ENCODE measurements at places on chromosomes 6 and 20. TPM values are rescaled to one million over a fixed set of nuclear protein-coding genes. Genes with fewer than 3 reads are reported as not detected.

- H3K4me3 ChIP-seq = no peak overlapping the region
- H3K36me3 ChIP-seq = no peaks in the 10 kb centered on the region
- H3K27me3 ChIP-seq = no peaks in the 10 kb centered on the region
- no peak for DNase-seq
- peaks cover 32% of the 10 kb centered on the region for H3K4me1 ChIP-seq
Measured at GRCh38 chr6:16849988-16850680, 88.9 kb upstream of the ATXN1 start.

GRCh38 chr6:6177754-6178153 is 142.7 kb downstream of the F13A1 start:
- no peaks in the 10 kb centered on the region for H3K36me3 ChIP-seq
- DNase-seq = no peak
- H3K27ac ChIP-seq = no peak overlapping the region
- no peak overlapping the region for H3K4me3 ChIP-seq
- no peaks in the 10 kb centered on the region for H3K27me3 ChIP-seq
- H3K4me1 ChIP-seq = no peaks in the 10 kb centered on the region

DNA sequence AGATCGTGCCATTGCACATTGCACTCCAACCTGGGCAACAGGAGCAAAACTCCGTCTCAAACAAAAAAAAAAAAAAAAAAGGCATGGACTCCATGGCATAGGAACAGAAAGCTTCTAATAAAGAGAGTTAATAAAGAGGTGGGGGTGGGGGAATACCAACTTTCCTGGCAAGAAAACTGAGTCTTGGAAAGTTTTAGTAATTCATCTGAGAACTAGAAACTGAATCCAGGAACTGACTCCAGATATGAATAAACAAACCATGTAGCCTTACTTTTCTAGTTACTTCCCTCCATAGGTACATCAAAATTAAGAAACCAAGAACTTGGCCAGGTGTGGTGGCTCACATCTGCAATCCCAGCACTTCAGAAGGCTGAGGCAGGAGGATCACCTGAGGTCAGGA is 38.5 kb downstream of the PTPRT start:
- no peaks in the 10 kb centered on the region for H3K4me1 ChIP-seq
- H3K4me3 ChIP-seq = no peak overlapping the region
- no peaks in the 10 kb centered on the region for H3K36me3 ChIP-seq
- no peaks in the 10 kb centered on the region for H3K27me3 ChIP-seq

DNA sequence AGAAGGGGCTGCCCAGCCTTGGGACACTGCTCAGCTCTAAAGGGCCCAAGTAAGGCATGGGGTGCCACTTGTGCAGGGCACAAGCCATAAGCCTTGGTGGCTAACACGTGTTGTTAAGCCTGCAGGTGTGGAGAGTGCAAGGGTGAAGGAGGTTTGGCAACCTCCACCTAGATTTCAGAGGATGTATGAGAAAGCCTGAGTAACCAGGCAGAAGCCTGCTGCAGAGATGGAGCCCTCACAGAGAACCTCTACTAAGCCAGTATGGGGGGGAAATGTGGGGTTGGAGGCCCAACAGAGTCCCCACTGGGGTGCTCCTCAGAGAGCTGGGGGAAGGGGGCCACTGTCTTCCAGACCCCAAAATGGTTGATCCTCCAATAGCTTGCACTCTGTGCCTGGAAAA is 32.6 kb downstream of the SERINC1 start:
- no peak for DNase-seq
- H3K27me3 ChIP-seq = no peaks in the 10 kb centered on the region
- H3K4me3 ChIP-seq = no peak overlapping the region

- no peak overlapping the region for H3K4me3 ChIP-seq
- H3K4me1 ChIP-seq = no peaks in the 10 kb centered on the region
- no peaks in the 10 kb centered on the region for H3K27me3 ChIP-seq
- no peak for DNase-seq
- no peaks in the 10 kb centered on the region for H3K36me3 ChIP-seq
Measured at GRCh38 chr20:6802227-6802626, 34.7 kb downstream of the BMP2 start.

Gene FOXQ1
- polyA plus RNA-seq = 0.10 TPM

GRCh38 chr6:141437011-141437410 is 695.7 kb upstream of the GJE1 start:
- no peak for DNase-seq
- no peaks in the 10 kb centered on the region for H3K4me1 ChIP-seq
- H3K36me3 ChIP-seq = no peaks in the 10 kb centered on the region
- no peaks in the 10 kb centered on the region for H3K27me3 ChIP-seq

DNA sequence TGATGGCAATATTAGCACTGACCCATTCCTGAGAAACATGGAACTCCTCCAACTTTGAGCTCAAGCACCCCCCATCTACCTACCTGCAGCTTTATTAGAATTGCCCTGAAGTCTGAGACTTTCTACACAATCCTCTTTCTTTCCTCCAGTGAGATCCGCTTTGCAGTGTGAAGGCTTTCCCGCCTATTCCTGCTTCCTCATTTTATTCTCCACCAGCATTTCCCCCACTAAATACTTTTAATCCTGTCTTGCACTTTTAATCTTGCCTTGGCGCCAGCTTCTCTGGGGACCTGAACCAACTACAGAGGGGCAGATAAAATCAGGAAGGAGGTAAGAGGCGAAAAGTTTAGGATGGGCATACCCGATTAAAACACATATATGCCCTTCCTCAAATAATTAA is 178.1 kb upstream of the PRDM1 start:
- no peaks in the 10 kb centered on the region for H3K4me1 ChIP-seq
- no peaks in the 10 kb centered on the region for H3K36me3 ChIP-seq
- no peak for DNase-seq
- no peaks in the 10 kb centered on the region for H3K27me3 ChIP-seq

DNA sequence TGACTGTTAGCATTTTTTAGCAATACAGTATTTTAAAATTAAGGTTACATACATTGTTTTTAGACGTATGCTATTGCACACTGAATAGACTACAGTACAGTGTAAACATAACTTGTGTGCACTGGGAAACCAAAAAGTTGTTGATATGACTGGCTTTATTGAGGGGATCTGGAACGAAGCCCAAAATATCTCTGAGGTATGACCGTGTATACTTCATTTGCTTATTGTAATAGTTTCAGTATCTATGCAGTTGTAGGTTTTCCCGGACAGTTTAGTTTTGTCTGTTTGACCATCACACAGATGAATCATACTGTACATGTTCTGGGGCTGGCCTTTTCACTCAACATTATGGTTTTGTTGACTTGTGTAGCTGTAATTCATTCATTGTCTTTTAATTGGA is 6.9 kb upstream of the ZBTB12 start:
- no peaks in the 10 kb centered on the region for H3K36me3 ChIP-seq
- no peaks in the 10 kb centered on the region for H3K27me3 ChIP-seq
- no peak overlapping the region for H3K4me3 ChIP-seq
- no peak for DNase-seq
- no peaks in the 10 kb centered on the region for H3K4me1 ChIP-seq

DNA sequence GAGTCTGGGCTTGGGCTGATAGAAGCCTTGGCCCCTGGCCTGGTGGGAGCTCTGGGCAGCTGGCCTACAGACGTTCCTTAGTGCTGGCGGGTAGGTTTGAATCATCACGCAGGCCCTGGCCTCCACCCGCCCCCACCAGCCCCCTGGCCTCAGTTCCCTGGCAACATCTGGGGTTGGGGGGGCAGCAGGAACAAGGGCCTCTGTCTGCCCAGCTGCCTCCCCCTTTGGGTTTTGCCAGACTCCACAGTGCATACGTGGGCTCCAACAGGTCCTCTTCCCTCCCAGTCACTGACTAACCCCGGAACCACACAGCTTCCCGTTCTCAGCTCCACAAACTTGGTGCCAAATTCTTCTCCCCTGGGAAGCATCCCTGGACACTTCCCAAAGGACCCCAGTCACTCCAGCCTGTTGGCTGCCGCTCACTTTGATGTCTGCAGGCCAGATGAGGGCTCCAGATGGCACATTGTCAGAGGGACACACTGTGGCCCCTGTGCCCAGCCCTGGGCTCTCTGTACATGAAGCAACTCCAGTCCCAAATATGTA is 957 bp upstream of the VEGFA start:
- H3K27me3 ChIP-seq = peaks cover 4% of the 10 kb centered on the region
- peaks cover 23% of the 10 kb centered on the region for H3K4me1 ChIP-seq
- no peaks in the 10 kb centered on the region for H3K36me3 ChIP-seq
- no peak overlapping the region for H3K27ac ChIP-seq
- DNase-seq = peak; percentile 70

DNA sequence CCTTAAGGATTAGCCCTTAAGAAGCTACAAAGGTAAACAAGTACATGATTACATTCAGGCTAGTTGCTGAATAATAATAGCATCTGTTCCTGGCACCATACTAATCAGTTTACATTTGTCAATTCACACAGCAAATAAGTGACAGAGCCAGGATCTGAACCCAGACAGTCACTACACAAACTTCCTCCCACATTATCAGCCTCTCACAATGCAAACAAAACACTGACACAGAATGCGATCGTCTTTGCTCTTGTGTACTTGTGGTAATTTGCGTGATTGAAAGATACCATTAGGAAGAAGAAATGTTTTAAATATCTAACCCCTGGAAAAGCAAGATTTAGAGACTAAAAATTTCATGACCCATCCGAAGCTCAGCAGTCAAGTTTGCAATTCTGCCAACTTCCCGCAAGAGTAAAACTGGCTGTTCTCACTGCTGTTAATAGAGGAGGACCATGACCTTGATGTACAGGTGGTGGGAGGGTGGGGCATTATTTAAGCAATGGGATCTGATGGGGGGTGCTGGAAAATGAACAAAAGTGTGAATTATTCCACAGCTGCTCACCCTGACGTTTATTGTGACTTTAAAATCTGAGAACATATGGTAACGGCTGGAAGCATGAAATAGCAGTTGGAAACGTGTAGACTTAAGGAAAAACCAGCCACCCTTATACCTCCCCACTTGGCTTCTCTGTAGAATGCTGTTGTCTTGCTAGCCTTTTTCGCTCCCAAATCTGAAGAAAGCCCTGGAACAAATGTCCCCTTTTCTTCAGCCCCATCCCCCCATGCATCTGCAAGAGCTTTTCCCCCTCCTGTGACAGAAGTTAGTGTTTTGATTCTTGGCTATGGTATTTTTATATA is 95.3 kb upstream of the ARMC2 start:
- no peak overlapping the region for H3K27ac ChIP-seq
- no peaks in the 10 kb centered on the region for H3K27me3 ChIP-seq
- no peak for DNase-seq
- H3K36me3 ChIP-seq = no peaks in the 10 kb centered on the region
- H3K4me1 ChIP-seq = no peaks in the 10 kb centered on the region
- no peak overlapping the region for H3K4me3 ChIP-seq

DNA sequence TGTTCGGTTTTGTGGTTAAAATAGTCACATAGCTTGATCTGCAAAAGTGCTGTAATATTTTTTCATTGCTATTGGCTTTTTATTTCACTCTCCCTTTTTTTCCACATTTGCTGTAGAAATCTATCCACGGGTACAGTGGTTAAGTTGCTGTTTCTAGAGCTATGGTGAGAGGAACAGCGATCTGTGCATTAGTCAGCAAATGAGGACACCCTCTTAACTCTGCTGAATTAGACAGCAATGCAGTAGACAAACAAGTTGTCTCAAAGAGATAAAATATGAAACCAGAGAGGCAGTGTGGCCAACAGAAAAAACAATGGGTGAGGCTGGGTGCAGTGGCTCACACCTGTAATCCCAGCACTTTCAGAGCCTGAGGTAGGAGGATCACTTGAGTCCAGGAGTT is 17.6 kb upstream of the SYNJ2 start:
- no peak for DNase-seq
- H3K36me3 ChIP-seq = no peaks in the 10 kb centered on the region
- H3K4me3 ChIP-seq = no peak overlapping the region
- H3K4me1 ChIP-seq = no peaks in the 10 kb centered on the region
- H3K27ac ChIP-seq = no peak overlapping the region

- H3K4me3 ChIP-seq = no peak overlapping the region
- no peaks in the 10 kb centered on the region for H3K36me3 ChIP-seq
- DNase-seq = no peak
- no peak overlapping the region for H3K27ac ChIP-seq
Measured at GRCh38 chr6:23174781-23175361, 605.5 kb downstream of the HDGFL1 start.

GRCh38 chr6:119209452-119210205 is 131.2 kb upstream of the FAM184A start:
- no peak for DNase-seq
- H3K27me3 ChIP-seq = no peaks in the 10 kb centered on the region
- H3K4me1 ChIP-seq = no peaks in the 10 kb centered on the region
- H3K36me3 ChIP-seq = no peaks in the 10 kb centered on the region
- no peak overlapping the region for H3K27ac ChIP-seq

DNA sequence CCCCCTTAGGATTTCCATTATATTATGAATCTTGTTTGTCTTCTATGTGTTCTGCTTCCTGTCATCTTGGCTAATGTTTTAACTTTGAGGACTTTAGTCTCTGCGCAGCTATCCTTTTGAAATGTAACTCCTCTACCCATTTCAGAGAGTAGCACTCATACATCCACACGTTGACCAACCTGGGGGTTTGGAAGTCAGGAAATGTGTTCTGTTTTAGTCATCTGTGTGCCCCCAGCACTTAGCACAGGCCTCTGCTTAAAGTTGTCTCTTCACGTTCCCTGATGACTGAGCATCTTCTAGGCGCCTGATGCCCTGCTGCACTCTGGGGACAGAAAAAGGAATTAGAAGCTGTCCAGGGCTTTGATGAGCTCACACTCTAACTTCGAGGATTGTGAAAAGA is 47.9 kb downstream of the HMGN3 start:
- H3K27me3 ChIP-seq = no peaks in the 10 kb centered on the region
- no peak overlapping the region for H3K4me3 ChIP-seq
- no peaks in the 10 kb centered on the region for H3K4me1 ChIP-seq
- no peak for DNase-seq
- H3K36me3 ChIP-seq = no peaks in the 10 kb centered on the region

GRCh38 chr6:39765508-39766065 is 26.6 kb upstream of the DAAM2 start:
- H3K27me3 ChIP-seq = no peaks in the 10 kb centered on the region
- no peaks in the 10 kb centered on the region for H3K4me1 ChIP-seq
- H3K4me3 ChIP-seq = no peak overlapping the region
- no peak overlapping the region for H3K27ac ChIP-seq
- no peaks in the 10 kb centered on the region for H3K36me3 ChIP-seq

All from spleen (tissue), 13 donors.